ENCODE measurements at places on chromosomes 16 and 17.

GRCh38 chr16:88066680-88067529 is 115.7 kb downstream of the BANP start:
- H3K36me3 ChIP-seq: peaks cover 14% of the 10 kb centered on the region
- peaks cover 3% of the 10 kb centered on the region for H3K4me1 ChIP-seq
- DNase-seq: no peak
- H3K27ac ChIP-seq: no peak overlapping the region

DNA sequence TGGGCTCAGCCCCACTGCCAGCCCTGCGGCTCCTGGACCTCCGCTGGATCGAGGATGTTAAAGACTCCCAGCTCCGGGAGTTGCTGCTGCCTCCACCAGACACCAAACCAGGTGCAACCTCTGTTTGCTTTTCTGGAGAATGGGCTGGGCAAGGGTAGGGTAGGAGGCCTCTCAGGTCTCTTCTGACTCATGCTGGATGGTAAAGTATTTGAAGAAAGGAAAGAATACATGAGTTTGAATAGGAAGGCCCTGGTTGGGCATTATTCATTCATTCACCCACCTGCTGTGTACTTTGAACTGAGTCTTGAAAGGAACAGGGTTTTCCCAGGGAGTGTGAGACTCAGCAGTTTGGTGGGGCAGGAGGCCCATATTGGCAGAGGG is 6.5 kb upstream of the ORAI3 start:
- peaks cover 29% of the 10 kb centered on the region for H3K4me1 ChIP-seq
- peaks cover 5% of the 10 kb centered on the region for H3K36me3 ChIP-seq
- peak overlapping the region; percentile 82 for H3K4me3 ChIP-seq
- no peak overlapping the region for H3K27ac ChIP-seq
- H3K27me3 ChIP-seq: no peaks in the 10 kb centered on the region
- no peak for DNase-seq

- no peak overlapping the region for H3K4me3 ChIP-seq
- H3K27ac ChIP-seq: no peak overlapping the region
- peaks cover 7% of the 10 kb centered on the region for H3K27me3 ChIP-seq
Measured at GRCh38 chr16:67419931-67420330, 3.7 kb upstream of the ZDHHC1 start.

- no peaks in the 10 kb centered on the region for H3K36me3 ChIP-seq
- no peak for DNase-seq
- peaks cover 5% of the 10 kb centered on the region for H3K27me3 ChIP-seq
- H3K4me1 ChIP-seq: no peaks in the 10 kb centered on the region
Measured at GRCh38 chr17:8580952-8581658, 49.4 kb downstream of the MYH10 start.

DNA sequence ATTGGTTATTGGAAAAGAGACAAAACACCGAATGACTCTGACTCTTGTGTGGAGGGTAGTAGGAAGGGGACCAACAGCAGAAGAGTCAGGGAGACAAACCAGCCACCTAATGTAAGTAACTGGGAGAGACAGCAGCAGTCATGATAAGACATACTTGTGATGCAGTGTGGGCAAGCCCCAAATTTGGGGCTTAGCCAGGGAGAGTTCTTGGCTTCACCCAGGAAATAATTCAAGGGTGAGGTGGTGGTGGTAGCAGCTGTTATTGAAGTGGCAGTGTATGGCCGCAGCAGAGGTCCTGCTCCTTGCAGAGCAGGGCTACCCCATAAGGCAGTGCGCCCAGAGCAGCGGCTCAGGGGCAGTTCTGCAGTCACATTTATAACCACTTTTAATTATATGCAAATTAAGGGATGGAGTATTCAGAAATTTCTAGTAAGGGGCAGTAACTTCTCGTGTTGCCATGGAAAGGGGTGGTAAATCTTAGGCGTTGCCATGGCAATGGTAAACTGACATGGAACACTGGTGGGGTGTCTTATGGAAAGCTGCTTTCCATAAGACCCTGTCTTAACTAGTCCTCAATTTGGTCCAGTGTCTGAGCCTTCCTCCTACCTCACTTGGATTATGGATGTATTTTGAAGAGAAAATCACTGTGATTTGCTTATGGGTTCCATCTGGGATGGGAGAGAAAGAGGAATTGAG is 317.1 kb downstream of the PHKB start:
- no peak for DNase-seq
- H3K27me3 ChIP-seq: peaks cover 3% of the 10 kb centered on the region
- no peak overlapping the region for H3K4me3 ChIP-seq
- no peaks in the 10 kb centered on the region for H3K36me3 ChIP-seq
- no peak overlapping the region for H3K27ac ChIP-seq

DNA sequence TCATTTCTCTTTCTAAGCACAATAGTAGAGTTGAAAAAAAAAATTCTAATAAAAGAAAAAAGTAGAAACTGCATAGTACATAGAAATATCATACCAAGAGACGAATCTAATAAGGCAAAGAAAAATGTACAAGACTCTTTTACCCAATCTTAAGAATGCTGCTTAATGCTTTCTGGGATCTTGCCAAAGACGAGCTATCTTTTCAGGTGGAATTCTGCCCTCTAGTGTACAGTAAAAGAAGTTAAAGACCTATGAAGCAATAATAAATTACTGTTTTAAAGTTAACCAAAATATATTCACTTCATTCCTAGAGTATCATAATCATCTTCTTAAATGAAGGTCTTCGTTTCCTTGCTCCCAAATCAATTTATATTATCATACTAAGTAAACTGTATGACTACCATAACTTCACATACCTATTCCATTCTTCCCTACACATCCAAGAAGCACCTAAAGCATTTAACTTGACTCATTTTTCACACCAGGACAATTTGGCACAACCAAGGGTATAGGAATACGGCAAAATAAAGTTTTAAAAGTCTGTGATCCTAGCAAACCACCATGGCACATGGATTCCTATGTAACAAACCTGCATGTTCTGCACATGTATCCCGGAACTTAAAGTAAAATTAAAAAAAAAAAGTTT is 47.7 kb downstream of the CFDP1 start:
- H3K27me3 ChIP-seq: peaks cover 1% of the 10 kb centered on the region
- DNase-seq: peak; percentile 37
- H3K27ac ChIP-seq: no peak overlapping the region
- H3K36me3 ChIP-seq: peaks cover 14% of the 10 kb centered on the region
- H3K4me3 ChIP-seq: no peak overlapping the region

- H3K4me3 ChIP-seq: no peak overlapping the region
- no peak overlapping the region for H3K27ac ChIP-seq
- no peak for DNase-seq
- H3K4me1 ChIP-seq: no peaks in the 10 kb centered on the region
- peaks cover 8% of the 10 kb centered on the region for H3K27me3 ChIP-seq
Measured at GRCh38 chr17:34228781-34229180, 26.3 kb upstream of the CCL2 start.

- H3K4me1 ChIP-seq: peaks cover 9% of the 10 kb centered on the region
- H3K36me3 ChIP-seq: no peaks in the 10 kb centered on the region
- peaks cover 7% of the 10 kb centered on the region for H3K27me3 ChIP-seq
- no peak for DNase-seq
- H3K4me3 ChIP-seq: no peak overlapping the region
Measured at GRCh38 chr17:81091774-81092517, 57.0 kb downstream of the BAIAP2 start.

GRCh38 chr17:35242158-35242804 is 591 bp upstream of the SLFN5 start:
- peak overlapping the region; percentile 100 for H3K27ac ChIP-seq
- peaks cover 18% of the 10 kb centered on the region for H3K36me3 ChIP-seq
- H3K4me1 ChIP-seq: peaks cover 84% of the 10 kb centered on the region

- H3K27ac ChIP-seq: peak overlapping the region; percentile 55
- H3K36me3 ChIP-seq: no peaks in the 10 kb centered on the region
- no peak overlapping the region for H3K4me3 ChIP-seq
- H3K4me1 ChIP-seq: peaks cover 2% of the 10 kb centered on the region
- DNase-seq: no peak
Measured at GRCh38 chr17:67068999-67069398, 24.6 kb downstream of the CACNG1 start.

GRCh38 chr17:30950669-30951399 is 20.0 kb upstream of the RNF135 start:
- no peak for DNase-seq
- no peaks in the 10 kb centered on the region for H3K27me3 ChIP-seq
- no peak overlapping the region for H3K27ac ChIP-seq

GRCh38 chr16:2329532-2329931 is 11.0 kb downstream of the ABCA3 start:
- no peak overlapping the region for H3K27ac ChIP-seq
- no peaks in the 10 kb centered on the region for H3K27me3 ChIP-seq
- DNase-seq: no peak
- H3K4me3 ChIP-seq: no peak overlapping the region

DNA sequence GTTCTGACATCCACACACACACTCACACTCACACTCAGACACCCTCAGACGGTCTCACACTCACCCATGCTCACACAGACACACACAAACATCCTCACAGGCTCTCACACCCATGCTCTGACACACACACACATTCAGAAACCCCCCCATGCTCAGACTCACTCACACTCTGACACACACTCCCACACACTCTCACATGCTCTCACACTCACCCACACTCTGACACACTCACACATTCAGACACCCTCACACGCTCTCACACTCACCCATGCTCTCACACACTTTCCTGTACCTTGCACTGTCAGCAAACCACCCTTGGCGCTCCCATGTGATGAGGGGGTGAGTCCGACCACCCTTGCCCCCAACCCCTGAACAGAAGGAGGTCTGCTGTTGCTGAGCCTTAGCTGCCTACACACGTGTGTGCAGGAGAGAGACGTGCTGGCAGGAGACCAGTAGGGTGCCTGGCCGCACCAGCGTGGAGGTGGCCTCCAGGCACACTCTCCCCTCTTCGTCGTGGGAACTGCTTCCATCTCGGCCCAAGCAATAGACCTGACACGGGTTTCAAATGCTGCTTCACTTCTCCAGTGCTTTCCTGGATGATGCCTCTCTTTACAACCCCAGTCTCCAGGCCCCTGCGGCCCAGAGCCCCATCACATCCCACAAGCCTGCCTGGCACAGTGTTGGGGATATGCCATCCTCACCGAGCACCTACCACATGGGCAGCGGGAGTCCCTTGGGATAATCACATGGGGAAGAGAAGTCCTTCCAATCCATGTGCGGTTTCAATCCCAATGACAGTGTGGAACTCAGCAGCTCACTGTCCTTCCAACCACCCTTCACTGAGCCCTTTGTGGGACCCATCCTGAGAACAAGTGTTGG is 267.8 kb upstream of the FOXF1 start:
- no peak overlapping the region for H3K4me3 ChIP-seq
- H3K27me3 ChIP-seq: peaks cover 5% of the 10 kb centered on the region
- H3K36me3 ChIP-seq: no peaks in the 10 kb centered on the region
- H3K4me1 ChIP-seq: no peaks in the 10 kb centered on the region

DNA sequence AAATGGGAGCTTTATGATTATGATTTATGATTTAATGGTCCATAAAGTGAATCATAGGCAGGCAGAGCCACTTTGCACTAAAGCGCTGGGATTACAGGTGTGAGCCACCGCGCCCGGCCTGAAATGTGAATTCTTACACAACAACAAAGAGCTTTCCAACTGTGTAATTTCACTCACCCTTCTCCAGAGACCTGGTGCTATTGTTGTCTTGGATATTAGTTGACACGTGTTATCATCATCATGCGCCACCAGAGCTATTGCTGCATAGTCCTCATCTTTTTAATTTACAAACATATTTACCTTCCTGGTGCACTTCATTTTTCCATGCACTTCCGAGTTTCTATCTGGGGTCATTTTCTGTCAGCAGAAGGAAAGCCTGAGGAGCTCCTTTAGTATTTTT is 4.8 kb upstream of the UTS2R start:
- H3K27ac ChIP-seq: no peak overlapping the region
- no peak overlapping the region for H3K4me3 ChIP-seq
- peaks cover 1% of the 10 kb centered on the region for H3K4me1 ChIP-seq

DNA sequence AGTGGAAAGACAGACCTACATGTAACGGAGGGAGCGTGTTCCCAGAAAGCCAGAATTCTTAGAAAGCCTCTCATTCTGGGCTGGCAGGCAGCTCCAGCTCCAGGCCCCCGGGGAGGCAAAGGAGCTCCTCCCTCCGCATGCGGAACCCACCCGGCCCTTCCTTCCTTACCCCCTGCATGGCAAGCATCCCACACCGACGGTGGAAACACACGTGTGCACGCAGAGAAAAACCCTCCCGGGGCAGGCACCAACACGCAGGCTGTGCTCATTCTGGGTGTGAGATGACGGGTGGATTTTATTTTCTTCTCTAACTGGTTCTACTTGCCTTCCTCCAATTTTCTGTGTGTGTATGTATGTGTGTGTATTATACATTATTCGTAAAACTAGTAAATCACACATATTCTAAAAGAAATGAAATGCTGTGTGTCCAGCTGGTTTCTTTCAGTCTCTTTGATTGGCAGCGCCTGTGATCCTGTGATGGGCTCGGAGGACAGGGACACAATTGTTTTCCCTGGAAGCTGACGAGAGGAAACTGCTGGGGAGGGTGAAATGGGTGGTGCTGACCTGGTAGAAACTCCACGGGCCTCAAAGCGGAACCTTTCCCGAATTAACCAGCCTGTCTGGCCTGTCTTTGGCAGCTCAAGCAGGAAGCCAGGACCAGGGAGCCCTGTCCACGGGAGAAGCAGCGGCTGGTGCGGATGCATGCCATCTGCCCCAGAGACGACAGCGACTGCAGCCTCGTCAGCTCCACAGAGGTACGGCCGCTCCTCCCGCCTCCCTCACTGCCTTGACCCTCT is 22.2 kb downstream of the CARD14 start:
- no peaks in the 10 kb centered on the region for H3K4me1 ChIP-seq
- no peaks in the 10 kb centered on the region for H3K36me3 ChIP-seq
- H3K4me3 ChIP-seq: no peak overlapping the region
- H3K27me3 ChIP-seq: no peaks in the 10 kb centered on the region
